Stomach (tissue), 19 donors: ENCODE measurements at places on chromosomes 16 and 17. TPM values are rescaled to one million over a fixed set of nuclear protein-coding genes. Genes with fewer than 3 reads are reported as not detected.
A peak's percentile ranks its signal among the peaks of the same experiment; 100 is the strongest.

DNA sequence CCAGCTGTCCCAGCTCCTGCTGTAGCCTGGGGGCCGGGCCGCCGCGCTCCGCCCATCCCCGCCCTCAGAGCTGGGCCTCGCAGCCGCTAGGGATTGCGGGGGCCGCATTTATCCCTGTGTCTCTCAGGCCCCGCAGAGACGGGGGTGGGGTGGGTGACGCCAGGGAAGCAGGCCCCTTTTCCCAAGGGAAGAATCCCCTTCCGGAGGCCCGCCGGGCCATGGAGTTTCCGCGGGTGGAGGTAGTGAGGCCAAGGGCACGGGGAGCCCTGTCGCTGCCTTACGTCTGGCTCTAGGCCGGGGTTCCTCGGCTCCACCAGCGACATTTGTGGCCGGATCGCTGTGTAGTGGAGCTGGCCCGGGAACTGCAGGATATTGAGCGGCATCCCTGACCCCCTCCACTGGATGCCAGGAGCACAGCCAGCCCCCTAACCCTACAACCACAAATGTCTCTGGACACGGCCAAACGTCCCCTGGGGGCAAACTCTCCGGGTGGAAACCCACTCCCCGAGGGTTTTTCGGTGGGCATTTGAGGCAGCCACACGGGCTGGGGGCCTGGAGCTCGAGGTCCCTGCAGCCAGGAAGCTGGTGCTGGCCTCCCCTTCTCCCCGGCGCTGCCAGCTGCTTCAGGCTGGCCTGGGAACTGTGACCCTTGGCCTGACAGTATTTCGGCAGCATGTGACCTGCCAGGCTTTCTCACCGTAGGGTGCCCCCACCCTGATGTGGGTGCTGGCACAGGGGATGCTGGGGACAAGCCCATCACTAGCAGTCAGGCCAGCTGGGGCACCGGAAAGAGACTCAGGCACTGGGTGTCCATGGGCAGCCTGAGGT, 12.0 kb upstream of the CD300A start:
- peak; percentile 97 for DNase-seq

- no peak for DNase-seq
Measured at GRCh38 chr17:19787733-19788357, 39.7 kb upstream of the ALDH3A1 start.

EVPLL gene
- total RNA-seq = 0.45 TPM

- peak; percentile 46 for DNase-seq
Measured at GRCh38 chr17:73586275-73586832, 57.9 kb downstream of the SDK2 start.

DNA sequence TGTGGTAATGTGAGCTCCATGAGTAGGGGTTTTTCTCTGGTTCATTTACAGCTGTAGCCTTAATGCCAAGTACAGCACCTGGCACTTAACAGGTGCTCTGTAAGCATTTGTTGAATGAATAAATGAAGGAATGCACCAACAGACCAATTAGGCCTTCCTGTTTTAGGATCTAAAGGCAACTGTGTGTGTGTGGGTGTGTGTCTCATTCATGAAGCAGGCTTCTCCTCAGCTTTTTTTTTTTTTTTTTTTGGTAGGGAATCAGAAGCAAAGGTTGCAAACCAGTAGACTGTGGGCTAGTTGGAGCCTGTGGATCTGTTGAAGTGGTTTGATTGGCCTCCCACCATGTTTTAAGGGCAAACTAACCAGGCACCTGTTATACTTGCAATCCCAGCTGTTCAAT, 48.1 kb downstream of the HS3ST2 start:
- no peak for DNase-seq

DNA sequence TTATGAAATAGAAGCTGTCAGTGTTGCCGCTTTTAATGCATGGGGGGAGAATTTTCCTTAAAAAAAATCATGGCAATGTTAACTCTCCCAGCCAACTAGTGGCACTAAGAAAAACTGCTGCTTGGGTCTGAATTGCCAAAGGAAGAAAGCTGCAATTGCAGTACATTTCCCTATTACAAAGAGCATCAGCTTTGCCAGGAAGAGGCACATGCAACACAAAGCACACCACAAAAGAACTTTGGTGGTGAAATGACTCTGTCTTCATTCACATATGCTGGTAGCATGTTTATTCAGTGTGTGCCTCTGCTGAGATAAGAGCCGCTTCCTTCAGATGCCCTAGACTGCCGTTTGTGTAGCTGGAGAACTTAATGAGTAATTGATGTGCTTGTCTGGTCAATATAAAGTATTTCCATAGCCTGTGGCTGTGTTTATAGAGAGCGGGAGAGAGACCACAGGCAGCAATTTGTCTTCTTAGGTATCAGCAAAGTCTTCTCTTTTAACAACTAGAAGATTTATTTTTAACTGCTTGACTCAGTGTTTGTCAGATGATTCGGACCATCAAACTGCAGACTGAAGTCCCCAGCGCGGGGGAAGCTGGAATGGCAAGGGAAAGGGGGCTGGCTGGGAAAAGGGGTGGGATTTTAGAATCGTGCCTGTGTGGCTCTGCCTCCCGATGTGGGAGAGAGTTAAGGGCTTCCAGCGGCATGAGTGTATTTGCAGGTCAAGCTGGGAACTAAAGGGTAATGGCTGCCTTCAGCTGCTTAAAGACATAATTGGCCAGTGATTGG, 115.1 kb downstream of the MRTFB start:
- DNase-seq = no peak
